Epithelial cell of proximal tubule (primary cell): ENCODE measurements at places on chromosomes 1 and 21. TPM values are rescaled to one million over a fixed set of nuclear protein-coding genes. Genes with fewer than 3 reads are reported as not detected.

DIRAS3 gene
- total RNA-seq = 2.1 TPM in 1 of 2 replicates, not detected in the other

PTAFR gene
- total RNA-seq = 2.7 and 4.9 TPM in 2 replicates

AMY2A gene
- not detected in 2 replicates for total RNA-seq

HES2 gene
- 3.0 and 6.2 TPM in 2 replicates for total RNA-seq

FMO2 gene
- not detected in 2 replicates for total RNA-seq

LCE2B gene
- not detected in 2 replicates for total RNA-seq

SLC39A1 gene
- total RNA-seq = 107 and 145 TPM in 2 replicates

RAB7B gene
- not detected in 2 replicates for total RNA-seq

CASQ2 gene
- not detected in 2 replicates for total RNA-seq

PTBP2 gene
- total RNA-seq = 18.8 and 27.3 TPM in 2 replicates

GRCh38 chr1:107662971-107663370, 302.0 kb downstream of the VAV3 start:
- no peak for DNase-seq

- DNase-seq = no peak
Observed at GRCh38 chr1:5939271-5940170, 52.7 kb downstream of the NPHP4 start.

- DNase-seq = no peak
Observed at GRCh38 chr1:99728494-99729235, 37.8 kb downstream of the FRRS1 start.

DNA sequence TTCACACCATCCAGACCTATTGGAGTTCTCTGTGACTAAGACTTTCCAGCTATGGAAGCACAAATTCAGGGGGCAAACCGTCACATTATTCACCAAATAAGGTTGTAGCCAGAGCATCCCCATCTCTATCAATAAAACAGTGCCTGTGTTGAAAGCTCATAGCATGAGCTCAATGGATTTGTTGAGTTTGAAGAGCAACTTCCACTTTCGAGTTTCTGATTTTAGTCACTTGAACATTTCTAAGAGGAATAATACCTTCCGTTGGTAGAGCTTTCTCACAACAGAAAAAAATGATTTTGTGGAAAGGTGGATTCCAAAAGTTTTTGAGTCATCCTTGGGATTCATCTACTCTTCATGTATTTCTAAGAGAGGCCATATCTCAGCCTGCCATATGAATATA, 13.0 kb upstream of the ELAVL4 start:
- DNase-seq = no peak

GRCh38 chr1:239527051-239527693, 140.8 kb downstream of the CHRM3 start:
- no peak for DNase-seq

DNA sequence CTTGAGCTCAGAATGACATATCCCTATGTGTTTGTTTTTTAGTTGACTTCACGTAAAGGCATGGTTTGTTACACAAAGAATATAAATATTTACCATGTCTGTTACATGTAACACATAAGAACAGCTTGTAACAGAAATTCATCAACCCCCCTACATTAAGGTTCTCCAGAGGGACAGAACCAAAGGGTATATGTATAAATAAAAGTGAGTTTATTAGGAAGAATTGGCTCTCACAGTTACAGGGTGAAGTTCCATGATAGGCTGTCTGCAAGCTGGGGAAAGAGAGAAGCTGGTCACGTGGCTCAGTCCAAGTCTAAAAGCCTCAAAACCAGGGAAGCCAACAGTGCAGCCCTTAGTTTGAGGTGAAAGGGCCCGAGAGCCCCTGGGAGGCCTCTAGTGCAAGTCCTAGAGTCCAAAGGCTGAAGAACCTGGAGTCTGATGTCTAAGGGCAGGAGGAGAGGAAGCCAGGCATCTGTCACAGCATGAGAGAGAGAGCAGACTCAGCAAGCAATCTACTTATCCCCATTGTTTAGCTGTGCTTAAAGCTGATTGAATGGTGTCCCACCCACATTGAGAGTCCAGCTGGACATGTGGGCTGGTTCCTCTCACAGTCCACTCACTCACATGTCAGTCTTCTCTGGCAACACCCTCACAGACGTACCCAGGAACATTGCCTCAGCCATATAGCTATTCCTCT, 15.8 kb downstream of the THRAP3 start:
- no peak for DNase-seq

- no peak for DNase-seq
Observed at GRCh38 chr1:111729271-111729921, 9.8 kb downstream of the INKA2 start.

DNA sequence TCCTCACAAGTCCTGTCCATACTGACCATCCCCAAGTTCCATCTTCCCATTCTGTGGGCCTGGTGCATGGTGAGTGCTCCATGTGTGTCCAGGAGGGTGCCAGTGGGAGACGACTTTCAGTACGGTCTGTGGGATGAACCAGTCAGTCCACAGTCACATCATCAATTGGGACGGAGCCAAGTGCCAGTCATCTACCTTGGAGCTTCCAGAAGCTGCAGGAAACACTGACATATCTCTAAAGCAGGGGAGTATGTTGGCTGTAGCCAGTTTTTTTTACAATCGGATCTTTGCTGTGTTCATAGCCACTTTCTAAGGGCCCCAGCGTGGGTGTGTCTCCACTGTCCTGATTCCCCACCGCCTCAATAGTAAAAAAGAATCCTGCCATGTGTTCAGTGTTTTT, 13.6 kb upstream of the TRIM17 start:
- DNase-seq = no peak

GRCh38 chr1:154778275-154778674, 91.8 kb downstream of the KCNN3 start:
- no peak for DNase-seq

DNA sequence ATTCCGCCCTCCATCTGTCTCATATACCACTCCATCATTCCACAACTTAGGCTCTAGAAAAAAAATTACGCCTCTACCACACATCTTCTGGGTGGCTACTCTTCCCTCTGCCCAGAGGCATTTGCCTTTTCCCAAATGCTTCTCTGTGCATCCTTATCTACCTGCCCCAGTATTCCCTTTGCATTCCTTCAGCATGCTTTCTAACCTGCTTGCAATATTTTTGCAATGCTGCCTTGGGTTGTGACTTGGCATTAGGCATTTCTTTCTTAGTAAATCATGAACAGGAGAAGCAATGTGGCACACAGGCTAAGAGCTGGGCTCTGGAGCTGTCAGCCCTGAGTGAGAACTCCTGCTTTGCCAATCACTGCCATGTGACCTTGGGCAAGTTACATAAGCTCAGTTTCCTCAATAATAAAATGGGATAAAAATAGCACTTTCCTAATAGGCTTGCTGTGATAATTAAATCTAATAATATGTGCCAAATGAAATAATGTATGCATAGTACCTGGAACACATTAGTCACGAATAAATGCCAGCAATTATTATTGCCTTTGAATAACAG, 276.0 kb downstream of the ASTN1 start:
- DNase-seq = no peak

- DNase-seq = no peak
Observed at GRCh38 chr1:116871779-116872146, 38.0 kb upstream of the PTGFRN start.
